Renal pelvis (tissue), 12 donors: ENCODE measurements at places on chromosomes 4 and X.

DNA sequence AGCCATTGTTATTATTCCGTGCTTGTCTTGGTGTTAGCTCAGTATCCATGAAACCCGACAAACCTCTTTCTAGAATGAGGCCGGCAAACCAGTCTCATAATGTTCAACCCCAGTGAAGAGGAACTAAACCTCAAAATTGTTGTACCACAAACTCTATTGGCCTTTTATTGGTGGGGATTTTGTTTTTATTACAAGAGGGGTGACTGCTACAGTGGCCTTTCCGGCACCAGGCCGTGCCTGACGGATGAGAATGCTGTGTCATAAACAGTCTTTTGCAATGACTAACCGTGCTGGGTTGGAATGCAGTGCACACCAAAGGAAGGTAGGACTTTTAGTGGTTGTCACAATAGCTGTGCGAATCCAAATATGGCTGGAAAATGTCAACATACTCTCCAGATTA, 60.8 kb downstream of the SHROOM2 start:
- no peak for DNase-seq

DNA sequence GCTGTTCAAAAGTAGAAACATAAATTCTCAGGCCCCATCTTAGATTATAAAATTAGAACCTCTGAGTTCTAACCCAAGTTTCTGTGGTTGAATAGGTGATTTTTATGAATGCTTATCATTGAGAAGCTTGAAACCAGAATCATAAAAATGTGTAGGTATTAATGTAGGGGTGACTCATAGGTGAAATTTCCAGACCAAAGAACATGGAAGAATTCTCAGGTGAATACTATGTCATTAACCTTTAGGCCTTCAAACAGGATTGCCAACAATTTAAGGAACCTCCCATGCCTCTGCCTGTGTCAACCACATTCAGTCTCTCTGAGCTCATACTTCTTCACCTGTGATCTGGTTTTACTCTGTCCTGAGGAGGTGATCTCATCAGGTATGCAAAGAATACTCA, 177.8 kb downstream of the NPFFR2 start:
- no peak for DNase-seq

DNA sequence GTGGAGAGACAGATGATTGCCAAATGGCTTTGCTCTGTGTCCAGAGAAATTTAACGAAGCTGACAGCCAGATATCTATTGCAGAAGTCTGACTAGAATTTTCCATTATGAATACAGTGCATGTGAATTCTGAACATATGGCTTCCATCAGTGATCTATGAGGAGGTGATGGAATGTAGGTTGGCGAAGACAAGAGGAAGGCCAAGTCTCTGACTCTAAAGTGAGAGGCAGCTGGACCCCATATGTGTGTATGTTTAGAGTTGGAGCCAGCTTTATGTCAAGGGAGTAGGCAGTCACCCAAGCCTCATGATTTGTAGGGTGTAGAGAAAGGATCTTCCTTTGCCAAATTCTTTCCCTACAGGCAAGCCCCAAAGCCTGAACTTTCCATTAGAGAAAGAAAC, 76.2 kb upstream of the TEX13D start:
- DNase-seq, result peak; percentile 48

DNA sequence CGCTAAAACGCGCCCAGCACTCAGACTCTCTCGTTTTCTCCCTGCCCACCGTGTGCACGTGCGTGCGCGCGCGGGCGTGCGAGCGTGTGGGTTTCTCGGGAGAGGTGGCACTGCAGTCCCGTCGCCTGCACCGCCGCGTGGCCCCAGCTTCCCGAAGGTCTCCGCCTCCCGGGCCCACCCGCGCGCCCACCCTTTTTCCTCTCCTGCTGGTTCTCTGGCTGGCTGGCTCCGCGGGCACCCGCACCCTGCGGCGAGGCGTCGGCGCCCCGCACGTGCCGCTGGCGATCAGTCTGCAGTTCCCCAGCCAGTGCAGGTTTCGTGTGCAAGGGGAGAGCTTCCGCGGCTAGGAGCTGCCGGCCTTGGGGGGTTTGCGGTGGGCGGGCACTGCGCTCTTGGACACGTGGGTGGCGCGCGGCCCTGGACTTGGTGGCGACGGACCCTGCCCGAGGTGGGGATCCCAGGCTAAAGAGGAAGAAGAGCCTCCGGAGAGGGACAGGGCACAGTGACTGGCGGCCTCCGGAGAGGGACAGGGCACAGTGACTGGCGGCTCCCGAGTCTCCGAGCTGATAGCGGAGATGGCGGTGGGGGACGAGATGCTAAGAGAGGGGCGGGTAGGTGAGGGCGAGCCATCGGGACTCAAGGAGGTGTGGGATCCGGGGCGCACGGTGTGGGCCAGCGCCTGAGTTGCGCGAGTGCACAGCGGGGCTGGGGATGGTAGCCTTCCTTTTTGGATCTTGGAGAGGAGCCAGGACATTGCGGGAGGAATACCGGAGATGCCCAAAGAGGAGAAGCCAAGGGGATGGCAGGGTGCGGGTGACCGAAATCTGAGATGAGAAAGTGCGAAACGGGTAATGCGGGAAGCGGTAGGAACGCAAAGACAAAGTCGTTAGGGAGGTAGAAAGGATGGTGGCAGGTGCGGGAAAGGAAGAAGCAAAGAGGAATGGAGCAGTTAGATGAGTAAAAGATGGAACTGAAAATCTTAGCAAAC, at the start of gene FAM184B:
Gene FAM184B (minus strand): TSS at position 322 of the 988 bp plus-strand sequence. CDS start 322 bp downstream, outside the sequence.
- no peak for DNase-seq

DNA sequence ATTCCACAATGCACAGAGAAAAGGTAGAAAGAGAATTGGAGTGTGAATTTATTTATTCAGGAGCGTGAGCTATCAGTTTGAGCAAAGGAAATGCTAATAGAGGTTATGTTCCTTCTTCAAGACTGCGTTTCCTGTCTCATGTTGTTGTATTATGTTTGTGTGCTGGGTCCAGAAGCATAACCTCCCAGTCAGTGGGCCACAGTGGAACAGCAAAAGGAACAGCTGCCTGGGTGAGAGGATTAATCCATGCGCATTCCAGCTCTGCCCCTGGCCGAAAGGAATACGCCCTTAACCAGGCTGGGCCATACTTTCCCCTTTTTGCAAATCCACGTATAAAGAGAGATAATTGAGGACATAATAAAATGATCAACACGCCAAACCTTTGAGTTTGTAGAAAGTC, 32.4 kb upstream of the ARX start:
- no peak for DNase-seq

GRCh38 chrX:118254611-118255010, 91.3 kb upstream of the WDR44 start:
- peak; percentile 43 for DNase-seq

DNA sequence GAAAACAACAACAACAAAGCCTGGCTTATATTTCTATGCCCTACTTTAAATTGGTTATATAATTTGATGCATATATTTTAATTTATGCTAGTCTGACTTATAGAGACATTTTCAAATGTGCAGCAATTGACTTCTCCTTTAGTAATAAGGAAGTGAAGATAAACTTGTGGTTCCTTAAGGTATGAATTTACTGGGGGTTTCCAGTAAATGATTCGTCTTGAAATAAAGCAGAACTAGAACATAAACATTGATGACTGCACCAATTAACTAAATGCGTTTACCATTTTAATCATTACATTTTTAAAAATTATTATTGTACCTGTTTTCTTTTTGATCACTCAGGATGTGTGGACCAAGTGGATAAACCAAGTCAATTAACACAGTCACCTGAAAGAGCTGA, 99.6 kb upstream of the CCSER1 start:
- DNase-seq, result no peak

GRCh38 chr4:14879683-14880082, 122.6 kb upstream of the CPEB2 start:
- DNase-seq, result no peak

- no peak for DNase-seq
These were observed 169.0 kb upstream of the MBNL3 start for GRCh38 chrX:132657876-132658275.

DNA sequence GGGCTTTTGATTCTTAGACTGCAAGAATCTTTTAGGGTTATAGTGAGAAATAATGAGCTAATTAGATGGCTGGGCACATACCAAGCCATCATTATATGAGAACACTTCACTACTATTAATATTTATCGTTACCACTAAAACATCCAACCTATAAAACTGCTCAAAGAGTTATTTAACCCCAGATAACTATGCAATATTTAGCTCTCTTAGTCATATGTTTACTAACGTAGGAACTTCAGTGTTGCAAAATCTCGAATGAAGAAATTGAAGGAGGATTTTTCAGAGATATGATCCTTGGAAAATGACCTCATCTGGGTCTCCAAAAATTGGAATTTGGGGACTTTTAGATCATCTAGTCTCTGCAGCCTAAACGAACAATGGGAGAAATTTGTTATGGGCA, 265.0 kb upstream of the RPS6KA3 start:
- DNase-seq, result no peak

DNA sequence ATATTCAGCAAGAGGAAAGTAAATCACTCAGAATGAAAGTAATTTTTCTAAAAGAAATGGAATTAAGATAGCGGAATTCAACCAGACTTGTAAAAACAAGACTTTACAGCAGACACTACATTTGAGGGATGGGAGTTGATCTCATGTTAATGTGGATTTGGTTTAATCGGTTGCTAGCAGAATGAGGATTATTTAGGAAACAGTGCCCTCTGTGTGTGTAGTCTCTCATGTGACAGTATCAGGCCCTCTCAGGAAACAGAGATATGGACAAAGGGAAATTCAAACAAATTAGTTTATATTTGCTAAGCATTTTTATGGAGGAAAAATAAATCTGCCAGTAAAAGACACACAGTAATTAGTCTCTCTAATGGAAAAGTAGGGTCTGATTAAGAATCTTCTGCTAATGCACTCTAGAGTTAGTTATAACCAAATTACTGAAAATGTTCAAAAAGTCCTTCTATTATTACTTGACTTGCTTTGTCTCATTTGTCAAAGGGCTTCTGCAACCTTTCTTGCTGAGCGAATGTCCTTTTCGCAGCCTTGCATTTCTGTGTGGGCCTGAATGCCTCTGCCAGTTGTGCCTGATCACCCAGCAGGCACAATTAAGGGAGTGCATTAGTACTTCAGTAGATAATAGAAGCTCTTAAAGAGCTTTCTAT, 1282.3 kb upstream of the TENM3 start:
- peak; percentile 26 for DNase-seq

DNA sequence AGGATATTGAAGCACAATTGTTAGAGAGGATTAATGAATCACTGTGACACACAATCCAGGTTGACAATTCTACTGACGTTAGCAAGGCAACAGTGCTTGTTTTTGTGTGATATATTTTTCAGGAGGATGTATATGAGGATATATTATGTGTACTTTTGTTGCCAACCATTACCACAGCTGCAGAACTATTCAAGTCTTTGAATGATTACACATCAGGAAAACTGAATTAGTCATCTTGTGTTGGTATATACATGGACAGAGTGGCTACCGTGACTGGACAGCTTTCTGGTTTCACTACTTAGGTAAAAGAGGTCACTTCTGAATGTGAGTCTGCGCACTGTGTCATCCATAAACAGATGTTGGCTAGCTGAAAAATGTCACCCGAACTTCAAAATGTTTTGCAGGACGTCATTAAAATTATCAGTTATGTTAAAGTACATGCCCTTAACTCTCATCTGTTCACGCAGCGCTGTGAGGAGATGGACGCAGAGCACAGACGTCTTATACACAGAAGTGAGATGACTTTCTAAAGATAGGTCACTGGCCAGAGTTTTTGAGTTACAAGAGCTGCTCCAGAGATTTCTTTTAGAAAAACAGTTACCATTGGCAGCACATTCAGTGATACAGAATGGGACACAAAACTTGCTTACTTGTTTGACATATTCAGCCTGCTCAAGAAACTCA, 69.0 kb downstream of the MRPL1 start:
- DNase-seq, result no peak

DNA sequence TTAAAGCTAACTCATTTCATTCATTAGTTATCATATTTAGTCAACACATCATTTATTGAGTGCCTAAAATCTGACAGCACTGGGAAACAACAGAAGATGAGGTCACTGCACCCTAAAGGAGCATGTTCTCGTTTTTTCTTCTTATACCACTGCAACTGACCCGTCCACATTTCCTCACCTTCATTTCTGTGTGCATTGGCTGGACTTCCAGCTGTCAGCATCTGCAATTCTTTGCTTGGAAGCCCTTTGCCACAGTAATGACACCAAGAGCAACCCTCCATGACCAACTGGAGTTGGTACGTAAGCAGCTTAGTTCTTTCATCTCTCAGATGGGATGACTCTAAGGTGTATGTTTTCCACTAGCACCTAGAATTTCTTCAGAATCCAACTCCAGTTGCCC, 13.2 kb downstream of the SHROOM3 start:
- no peak for DNase-seq

DNA sequence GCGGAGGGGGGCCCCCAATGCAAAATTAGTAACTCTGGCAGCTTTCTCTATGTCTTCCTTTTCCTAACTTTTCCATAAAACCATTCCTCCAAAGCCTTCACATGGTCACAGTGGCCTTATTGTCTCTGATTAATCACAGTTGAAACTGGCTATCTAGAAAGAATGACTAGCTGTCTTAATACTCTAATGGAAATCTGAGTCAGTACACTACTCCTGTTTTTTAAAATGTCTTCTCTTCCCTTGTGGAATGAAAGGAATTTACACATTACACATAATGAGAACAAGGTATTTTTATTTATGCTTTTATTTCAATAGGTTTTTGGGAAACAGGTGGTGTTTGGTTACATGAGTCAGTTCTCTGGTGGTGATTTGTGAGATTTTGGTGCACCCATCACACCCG, 66.3 kb upstream of the PUDP start:
- no peak for DNase-seq

DNA sequence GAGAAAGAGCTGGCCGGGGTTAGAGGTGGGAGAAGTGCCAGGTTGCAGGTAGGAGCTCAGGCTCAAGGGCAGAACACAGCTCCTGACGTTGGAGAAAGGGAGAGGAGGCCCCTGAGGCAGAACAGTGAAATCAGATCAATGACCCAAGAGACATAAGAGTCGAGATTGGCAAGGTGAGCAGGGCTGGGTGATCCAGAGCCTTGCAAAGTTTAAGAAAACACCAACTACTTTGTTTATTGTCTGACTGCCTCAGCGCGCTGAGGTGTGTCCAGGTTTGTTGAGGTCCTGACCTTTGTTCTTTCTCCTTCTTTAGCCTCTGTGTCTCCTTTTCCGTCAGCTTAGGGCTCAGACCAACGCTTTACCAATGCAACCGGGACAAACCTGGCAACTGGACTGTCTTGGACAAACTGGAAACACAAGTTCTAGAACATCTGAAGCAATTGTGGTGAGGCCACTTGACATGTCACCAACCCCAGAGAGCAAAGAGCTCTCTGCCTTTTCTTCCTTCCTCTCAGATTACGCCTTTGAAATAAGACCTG, 28.3 kb downstream of the CHRNA9 start:
- no peak for DNase-seq
